ENCODE measurements at places on chromosomes 16 and 17.

- no peak for DNase-seq
These were observed 20.0 kb upstream of the PABPN1L start for GRCh38 chr16:88886420-88886844.

GRCh38 chr17:16217002-16217635 is at the start of gene PIGL:
PIGL (plus strand) TSS chr17:16217210; CDS start chr17:16217227, 17 bp downstream.
- DNase-seq = peak; percentile 23

- DNase-seq = no peak
These were observed 230.6 kb downstream of the MSI2 start for GRCh38 chr17:57486882-57487301.

DNA sequence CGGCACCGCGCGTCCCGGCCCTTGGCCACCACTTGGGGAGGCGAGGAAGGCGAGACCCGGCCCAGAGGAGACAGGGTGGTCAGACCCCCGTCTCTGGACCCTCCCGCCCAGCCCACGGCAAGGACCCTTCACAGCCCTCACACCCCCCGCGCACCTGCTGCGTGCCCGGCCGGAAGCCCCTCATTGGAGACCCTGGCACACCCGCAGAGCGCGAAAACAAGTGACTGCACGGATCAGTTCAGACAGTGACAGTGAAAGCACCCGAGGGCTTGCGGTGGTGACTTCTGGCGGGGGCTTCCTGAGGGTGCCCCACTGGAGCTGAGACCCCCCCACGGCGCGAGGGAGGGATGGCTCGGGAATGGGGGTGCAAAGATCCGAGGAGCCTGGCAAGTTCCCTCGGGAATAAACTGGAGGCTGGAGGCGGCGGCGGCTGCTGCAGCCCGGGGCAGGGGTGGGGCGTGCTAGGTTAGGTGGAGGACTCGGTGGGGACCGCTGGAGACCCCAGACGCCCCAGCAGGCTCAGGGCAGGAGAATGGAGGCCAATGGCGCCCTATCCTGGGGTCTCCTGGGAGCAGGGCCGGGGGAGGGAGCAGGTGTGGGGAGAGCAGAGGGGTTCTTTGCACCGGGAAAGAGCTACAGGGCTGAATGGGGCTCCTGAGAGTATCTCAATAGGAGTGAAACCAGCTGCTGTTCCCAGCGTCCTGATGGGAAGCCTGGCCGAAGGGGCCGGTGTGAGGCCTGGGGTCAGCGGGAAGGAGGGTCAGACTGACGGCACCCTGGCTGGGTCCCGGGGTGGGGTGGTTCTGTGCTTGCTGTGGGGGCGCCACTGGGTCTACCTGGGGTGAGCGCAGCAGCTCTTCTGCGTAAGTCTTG is 824 bp upstream of the FBXL16 start:
- no peak for DNase-seq

DNA sequence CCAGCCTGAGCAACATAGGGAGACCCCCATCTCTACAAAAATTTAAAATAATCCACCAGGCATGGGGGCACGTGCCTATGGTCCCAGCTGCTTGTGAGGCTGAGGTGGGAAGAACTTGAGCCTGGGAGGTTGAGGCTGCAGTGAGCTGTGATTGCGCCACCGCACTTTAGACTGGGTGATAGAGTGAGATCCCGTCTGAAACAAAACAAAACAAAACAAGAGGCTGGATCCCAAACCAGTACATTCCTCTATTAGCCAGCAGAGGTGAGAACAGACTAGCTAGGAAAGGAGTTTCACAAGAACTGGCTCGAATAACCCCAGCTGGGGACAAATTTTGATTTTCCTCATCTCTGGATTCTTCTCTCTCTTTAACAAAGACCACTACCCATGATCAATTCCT is 366.7 kb upstream of the ZFHX3 start:
- no peak for DNase-seq

GRCh38 chr16:48394355-48394703 is 9.1 kb upstream of the SIAH1 start:
- DNase-seq = no peak

All from esophagus squamous epithelium (tissue), 5 donors.